Naive B cell (primary cell): ENCODE measurements at places on chromosomes 3 and 15. TPM values are rescaled to one million over a fixed set of nuclear protein-coding genes. Genes with fewer than 3 reads are reported as not detected.

Gene NME9
- 0.87 TPM for polyA plus RNA-seq

Gene SSR3
- polyA plus RNA-seq = 93.1 TPM

Gene ARHGEF26
- not detected for polyA plus RNA-seq

Gene GPR156
- not detected for polyA plus RNA-seq

Gene STRA6
- not detected for polyA plus RNA-seq

Gene EIF4E3
- polyA plus RNA-seq = 2.1 TPM

Gene ATP13A4
- polyA plus RNA-seq = 0.71 TPM

Gene DLG1
- polyA plus RNA-seq = 34.7 TPM

Gene SLC22A13
- not detected for polyA plus RNA-seq

Gene FAM219B
- polyA plus RNA-seq = 16.7 TPM

Gene MKRN2
- polyA plus RNA-seq = 35.7 TPM

Gene GPR62
- not detected for polyA plus RNA-seq

Gene SLC6A1
- polyA plus RNA-seq = not detected

Gene CLDN18
- not detected for polyA plus RNA-seq
